ENCODE measurements at places on chromosomes 5 and 9. TPM values are rescaled to one million over a fixed set of nuclear protein-coding genes. Genes with fewer than 3 reads are reported as not detected.

DNA sequence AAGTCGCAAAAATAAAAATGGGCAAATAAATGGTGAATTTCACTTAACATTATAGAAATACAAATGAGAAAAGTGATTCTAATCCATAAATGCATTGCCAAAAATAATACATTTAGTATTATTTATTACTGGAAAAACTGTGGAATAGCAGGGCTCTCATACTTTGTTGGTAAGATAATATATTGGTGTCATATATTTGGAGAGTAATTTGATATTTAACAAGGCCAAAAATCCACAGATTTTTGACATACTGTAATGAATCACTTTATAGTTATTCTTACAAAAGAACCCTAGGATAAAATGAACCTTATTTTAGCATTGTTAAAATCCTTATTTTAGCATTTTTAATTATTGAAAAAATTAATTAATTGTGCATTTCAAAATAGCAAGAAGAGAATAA, 397.2 kb upstream of the DAB2 start:
- no peak for DNase-seq

- DNase-seq, result peak; percentile 15
Measured at GRCh38 chr5:62260513-62260912, 45.5 kb upstream of the KIF2A start.

DNA sequence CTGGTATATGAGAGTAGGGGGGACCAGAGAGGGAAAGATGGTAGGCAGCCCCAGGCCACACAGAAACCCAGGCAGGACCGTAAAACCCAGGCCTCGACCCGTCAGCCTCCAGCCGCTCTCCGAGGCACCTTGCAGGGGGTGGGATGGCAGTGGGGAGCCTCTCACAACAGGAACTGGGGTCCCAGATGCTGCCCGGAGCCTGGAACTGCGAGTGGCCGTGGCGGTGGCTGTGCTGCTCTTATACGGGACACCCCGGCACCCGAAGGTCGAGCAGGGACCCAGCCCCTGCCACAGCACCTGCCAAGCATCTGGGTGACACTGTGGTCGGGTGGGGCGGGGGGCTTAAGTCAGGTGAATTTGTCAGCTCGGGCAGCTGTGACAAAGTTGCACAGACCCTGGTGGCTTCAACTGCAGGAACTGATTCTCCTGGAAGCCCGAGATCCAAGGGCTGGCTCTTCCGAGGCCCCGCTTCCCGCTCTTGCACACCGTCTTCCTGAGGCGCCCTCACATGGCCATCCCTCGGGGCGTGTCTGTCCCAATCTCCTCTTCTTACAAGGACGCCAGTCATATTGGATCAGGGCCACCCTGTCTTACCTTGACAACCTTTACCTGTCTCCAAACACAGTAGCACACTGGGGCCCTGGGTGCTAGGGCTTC, 47.6 kb upstream of the EGFL7 start:
- DNase-seq, result no peak

DNA sequence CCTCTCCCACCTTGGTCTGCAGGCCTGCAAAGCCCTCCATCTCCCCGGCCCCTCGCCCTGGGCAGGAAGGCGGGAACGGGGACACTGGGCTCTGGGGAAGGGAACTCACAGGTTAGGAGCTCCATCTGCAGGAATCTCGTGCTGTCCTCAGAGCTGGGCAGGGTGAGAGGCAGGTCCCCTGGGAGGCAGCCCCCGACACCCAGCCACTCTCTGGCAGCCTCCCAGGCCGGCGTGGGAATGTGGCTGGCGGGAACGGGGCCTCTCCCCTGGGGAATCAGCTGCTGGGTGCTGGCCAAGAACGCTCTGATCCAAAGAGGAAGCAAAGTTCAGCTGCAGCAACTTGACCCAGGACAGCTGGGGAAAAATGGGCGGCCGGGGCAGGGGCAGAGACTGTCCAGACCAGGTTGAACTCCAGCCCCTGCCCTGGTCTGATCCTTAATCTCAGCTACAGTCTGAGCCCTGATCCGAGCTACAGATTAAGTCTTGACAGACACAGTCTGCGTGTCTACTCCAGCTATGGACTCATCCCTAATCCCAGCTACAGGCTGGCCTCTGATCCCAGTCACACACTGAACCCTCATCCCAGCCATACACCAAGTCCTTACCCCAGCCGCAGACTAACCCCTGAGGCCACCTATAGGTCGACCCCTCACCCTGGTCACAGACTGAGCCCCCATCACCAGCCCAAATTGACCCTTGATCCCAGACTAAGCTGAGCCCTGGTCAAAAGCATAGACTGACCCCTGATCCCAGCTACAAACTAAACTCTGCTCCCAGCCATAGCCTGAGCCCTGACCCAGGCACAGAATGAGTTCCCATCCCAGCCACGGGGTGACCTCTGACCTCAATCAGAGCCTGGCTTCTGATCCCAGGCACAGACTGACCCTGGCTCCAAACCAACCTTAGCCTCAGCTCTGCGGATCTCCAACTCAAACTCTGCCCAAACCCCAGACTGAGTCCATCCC, 37.3 kb upstream of the EGFL7 start:
- peak; percentile 92 for DNase-seq

DNA sequence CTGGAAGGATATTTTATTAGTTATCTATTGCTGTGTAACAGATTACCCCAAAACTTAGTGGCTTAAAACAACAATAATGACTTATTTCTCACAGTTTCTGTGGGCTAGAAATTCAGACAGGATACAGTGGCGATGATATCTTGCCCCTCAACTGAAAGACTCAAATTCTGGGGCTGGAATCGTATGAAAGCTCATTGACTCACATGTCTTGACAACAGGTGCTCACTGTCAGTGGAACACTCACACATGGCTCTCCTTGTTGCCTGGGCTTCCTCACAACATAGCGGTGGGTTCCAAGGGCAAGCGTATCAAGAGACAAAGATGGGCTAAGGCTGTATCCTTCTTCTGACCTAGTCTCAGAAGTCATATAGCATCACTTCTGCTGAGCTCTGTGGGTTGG, 3.7 kb upstream of the GNPDA1 start:
- DNase-seq, result no peak

The NDFIP1 gene
- polyA plus RNA-seq, result 20.2 TPM

DNA sequence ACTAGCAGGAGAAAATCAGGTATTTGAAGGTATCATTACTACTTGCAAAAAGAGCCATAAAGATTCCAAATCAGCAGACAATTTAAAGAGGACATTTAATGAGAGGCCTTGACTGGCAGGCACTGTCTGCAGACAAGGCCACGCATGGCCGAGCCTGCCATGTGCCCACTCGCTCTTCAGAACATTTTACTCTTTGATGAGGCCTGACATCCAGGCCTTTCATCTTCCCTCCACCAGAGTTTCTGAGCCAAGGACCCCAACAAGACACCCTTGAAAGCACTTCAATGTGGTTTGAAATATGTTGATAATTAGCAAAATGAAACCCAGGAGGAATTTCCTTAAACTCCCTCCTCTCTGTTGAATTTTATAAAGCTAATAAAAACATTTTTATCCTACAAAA, 16.4 kb downstream of the AK8 start:
- DNase-seq, result no peak

DNA sequence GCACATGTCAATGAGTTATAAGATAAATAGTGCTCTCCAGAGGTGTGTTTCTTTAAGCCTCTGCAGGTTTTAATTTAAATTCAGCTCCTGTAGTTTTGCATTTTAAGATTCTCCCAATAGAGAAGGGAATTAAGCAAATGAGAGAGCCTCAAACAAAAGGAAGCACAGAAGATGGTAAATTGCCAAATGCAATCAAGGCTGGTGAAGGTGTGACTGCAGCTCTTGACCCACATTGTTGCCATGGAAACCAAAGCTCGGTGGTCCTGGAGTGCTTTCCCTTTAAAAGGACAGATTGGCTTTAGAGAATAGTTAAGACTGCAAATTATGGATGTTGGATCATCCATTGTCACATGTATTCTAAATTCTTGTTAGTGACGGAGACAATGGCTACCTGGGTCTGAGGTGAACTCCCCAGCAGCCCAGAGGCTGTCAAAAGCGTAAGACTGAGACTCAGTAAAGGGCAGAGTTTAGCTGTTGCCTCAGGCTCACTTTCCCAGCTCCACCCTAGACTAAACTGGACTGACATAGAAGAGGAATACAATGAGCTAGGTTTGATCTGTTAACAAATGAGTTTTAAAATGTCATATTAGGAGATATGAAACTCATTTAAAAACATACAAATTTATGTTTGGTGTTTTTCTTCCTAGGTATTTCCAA, 12.3 kb downstream of the GAPT start:
- no peak for DNase-seq

The DNM1 gene
- 3.5 TPM for polyA plus RNA-seq

DNA sequence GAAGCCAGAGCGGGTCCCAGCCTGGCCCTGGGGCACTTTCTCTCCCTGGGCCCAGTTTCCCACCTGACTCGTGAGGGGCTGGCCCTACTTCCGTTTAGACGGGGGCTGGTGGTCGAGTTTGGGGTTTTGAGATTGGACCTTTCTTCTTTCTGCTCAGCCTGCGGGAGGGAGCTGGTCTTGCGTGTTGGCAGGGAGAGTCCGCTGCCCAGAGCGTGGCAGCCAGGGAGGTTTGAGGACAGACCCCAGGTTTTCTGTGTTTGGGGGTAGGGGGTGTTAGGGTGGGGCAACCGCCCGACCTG, 6.0 kb upstream of the PITX1 start:
- no peak for DNase-seq

The ASPN gene
- 1.2 TPM for polyA plus RNA-seq

DNA sequence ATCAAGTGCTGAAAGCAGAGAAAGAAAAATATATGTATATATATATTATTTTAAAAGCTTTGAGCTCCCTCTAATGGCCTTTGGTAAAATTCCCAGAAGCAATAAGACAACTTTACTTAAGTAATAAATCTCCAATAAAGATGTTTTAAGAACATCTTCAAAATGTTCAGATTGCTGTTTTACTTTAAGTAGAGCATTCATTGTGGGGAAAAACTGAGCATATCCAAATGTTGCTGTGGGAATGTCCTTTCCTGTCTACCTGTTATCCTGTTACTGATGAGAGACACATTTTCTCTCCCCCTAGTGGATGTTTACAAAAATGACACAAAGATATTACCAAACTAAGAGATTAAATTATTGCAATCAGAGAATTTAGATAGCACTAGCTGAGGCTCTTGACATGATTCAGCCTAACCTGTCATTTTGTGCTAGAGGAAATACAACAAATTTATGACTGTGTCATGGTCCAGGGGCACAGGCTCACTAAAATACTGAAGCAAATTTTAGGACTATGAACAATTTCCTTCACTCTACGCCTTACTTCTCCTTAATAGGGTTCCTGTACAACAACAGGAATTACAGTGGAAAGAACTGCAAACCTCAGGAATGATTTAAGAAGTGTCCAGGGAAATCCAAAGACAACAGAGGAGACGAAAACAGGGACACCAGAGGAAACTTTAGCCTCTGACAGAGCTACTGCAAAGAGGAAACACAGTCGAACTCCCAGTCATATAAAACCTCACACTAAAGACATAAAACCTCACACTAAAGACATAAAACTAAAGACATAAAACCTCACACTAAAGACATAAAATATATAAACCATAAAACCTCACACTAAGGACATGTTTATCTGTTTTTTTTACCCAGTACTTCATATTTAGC, 24.3 kb upstream of the PRRC1 start:
- DNase-seq, result peak; percentile 67

The DNAJC18 gene
- 4.1 TPM for polyA plus RNA-seq

The LECT2 gene
- not detected for polyA plus RNA-seq

- no peak for DNase-seq
Measured at GRCh38 chr9:17854487-17854886, 275.6 kb downstream of the SH3GL2 start.

DNA sequence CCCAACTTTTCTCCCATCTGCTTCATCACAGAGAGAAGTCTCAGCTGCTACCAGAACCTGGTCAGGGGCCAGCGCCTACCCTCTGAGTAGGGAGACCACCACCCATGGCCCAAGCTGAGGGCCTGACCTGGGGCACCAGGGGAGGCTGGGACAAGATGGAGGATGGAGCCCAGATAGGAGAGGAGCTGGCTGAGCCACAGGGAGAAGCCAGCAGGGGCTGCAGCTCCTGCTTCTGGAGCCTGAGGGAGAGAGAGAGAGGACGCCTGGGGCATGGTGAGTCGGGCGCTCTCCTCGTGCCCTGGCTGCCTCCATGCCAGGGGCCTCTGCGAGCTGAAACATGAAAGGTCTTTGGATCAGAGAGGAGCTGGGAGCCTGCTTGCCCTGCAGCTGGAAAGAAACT, 1.4 kb upstream of the FOXI1 start:
- no peak for DNase-seq

The DBH gene
- polyA plus RNA-seq, result 0.15 TPM

DNA sequence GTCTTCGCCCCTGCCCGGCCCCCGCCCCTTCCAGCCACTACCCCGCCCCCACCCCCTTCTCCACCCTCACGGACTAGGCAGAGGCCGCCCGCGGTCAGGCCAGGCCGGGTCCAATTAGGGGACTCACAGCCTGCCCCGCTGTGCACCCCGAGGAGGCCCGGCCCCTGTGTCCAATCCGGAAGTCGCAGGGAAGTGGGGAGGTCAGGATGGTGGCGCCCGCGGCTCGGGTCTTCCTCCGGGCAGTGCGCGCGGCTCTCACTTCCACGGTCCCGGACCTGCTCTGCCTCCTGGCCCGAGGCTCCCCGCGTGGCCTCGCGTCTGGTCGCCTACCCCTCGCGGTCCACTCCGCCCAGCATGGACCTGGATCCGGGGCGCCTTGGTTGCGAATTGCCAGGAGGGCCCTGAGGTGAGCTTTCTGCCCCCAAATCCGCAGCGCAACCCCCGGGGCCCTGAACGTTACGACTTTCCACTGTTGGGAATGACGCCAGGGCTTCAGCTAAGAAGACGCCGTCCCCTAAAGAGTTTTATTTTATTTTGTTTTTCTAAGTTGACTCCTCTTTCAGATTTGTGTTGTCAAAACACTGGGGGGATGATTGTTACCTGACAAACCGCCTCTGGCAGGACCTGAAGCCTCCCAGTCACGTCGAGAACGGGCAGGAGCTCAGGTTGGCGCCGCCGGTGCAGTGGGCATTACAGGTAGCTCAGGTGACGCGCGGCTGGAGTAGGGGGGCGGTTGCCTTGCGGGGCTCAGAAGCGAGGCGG, 763 bp upstream of the IRX2 start:
- peak; percentile 62 for DNase-seq

- DNase-seq, result no peak
Measured at GRCh38 chr5:89041976-89042375, 159.0 kb upstream of the MEF2C start.
